Stimulated activated CD8-positive, alpha-beta memory T cell treated with anti-CD3 and anti-CD28 coated beads, Interleukin-7, amount 100 ng/mL, for 48 hours (primary cell): ENCODE measurements at places on chromosomes 5 and 9.

DNA sequence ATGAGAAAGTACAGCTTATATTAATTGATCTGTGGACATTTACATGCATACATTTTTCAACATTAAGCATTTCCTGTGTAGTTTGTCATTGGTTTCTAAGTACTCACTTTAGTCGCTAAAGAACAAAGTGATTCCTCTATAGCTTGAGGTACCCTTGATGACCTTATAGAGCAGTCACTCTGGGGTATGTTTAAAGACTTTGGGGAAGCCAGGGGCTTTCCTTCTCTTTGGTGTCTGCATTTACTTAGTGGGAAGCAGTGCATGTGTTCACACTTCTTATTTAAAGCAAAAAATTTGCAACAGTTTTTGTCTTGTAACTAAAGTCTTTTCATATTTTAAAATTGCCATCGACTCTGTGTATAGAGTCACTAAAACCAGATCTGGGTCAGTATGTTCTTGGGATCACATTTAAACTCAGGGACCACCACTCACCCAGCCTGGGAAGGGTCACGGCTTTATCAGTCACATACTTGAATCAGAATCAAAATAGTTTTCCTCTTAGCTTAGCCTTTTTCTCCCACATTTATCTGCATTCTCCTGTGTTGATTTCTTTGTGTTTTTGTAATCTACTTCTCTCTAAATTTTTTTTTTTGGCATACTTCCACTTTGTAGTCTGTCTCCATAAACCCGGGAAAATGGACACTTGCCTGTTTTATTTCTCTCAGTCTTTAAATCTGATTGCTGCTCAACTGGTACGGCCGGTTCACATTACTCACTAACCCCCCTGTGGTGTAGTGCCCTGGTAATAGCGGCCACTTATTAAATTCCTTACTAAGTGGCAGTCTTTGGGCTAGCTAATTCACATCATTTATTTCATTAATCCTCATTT lies 143.9 kb upstream of the FBN2 start:
- no peak for DNase-seq

DNA sequence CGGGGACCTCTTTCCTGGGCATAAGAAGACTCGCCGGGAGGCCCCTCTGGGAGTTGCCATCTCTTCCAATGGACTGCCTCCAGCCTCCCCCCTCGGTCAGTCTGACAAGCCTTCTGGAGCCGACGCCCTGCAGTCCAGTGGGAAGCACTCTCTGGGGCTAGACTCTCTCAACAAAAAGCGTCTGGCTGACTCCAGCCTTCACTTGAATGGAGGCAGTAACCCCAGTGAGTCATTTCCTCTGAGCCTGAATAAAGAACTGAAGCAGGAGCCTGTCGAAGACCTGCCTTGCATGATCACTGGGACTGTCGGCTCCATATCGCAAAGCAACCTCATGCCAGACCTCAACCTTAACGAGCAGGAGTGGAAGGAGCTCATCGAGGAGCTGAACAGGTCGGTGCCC lies 28.4 kb upstream of the LTC4S start:
- DNase-seq = no peak

DNA sequence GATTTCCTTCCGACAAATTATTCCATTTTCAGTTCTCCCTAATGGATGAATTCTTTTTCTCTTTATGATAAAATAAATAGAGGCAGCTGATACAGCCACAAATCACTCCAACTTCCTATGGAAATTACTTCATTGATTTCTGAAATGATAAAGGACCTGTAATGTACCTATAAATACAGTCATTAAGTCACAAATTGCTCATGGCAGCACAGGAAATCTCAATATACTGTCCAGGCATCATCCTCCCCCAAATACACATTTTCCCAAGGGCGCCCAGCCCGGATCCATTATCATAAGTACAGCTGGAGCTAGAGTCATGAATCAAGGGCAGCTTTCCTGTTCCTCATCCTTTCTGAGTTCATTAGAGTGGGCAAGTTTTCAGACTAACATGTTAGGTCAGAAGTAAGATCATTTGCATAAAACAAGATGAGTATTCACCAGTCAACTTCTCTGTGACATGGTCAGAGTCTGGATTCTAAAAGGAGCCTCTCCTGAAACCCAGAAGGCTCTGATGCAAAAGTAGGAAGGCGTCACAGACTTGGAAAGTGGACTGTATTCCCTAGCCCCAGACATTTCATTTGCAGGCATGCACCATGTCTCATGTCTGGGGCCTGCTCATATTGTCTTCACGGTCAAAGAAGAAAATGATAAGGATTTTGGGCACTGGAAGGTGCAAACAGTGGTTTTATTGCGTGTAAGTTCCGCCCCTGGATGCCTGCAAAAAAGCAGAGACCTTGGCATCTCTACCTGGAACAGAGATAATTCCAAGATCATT lies 383.2 kb downstream of the PLK2 start:
- DNase-seq = no peak

GRCh38 chr5:147415651-147416050 lies 94.2 kb downstream of the DPYSL3 start:
- no peak for DNase-seq

- DNase-seq = no peak
Observed at GRCh38 chr5:82839881-82840280, 237.3 kb downstream of the TMEM167A start.

DNA sequence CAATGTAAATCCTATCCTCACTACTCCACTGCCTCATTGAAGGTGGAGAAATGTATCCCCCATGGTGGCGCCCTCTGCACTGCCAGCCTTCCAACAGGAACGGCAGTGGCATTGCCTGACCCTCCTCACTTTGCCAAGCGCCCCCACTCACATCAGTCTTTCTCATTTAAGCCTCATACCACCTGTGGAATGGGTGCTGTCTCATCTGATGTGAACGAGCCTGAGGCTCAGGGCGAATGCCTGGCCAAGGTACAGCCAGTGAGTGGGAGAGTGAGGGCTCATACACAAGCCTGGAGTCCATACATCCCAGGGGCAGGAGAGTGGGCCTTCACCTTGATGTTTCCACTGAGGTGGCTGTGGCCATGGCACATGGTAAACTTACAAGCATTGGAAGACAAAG lies 10.3 kb downstream of the F2RL2 start:
- DNase-seq = no peak

- no peak for DNase-seq
Observed at GRCh38 chr5:173235499-173236394, 741 bp upstream of the NKX2-5 start.

- DNase-seq = no peak
Observed at GRCh38 chr5:154372661-154373060, 73.1 kb upstream of the SAP30L start.

GRCh38 chr5:54113060-54113459 lies 197.3 kb downstream of the ARL15 start:
- DNase-seq = no peak

DNA sequence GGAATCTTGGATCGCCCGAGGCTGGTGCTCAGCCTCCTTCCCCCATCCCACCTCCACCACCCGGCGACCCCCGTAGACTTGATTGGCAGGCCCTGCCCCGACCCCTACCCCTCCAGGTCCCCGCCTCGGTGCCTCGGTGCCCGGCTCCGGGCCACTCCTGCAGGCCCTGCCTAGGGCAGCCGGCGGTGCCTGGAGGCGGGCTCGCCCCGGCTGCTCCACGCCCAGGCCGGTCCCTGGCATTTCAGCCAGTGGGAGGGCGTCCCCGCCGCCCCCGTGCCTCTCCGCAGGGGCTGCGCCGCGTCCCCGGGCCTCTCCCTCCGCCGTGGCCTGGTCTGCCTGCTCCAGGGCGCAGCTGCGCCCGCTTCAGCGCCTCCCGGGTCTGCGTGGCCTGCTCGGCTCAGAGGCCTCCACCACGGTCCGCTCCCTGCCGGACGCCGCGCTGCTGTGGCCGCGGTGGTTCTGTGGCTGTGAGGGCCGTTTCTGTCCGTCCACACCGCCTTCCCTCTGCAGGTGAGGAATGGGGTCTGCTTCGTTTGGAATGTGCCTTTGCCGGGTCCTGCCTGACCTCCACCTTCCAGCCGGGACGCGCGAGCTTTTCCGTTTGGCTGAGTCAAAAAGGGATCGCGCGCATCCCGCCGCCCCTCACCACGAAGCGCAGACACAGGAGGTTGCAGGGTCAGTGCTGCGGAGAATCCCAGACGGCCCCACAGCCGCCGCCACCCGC lies 48.3 kb upstream of the IRX4 start:
- no peak for DNase-seq

DNA sequence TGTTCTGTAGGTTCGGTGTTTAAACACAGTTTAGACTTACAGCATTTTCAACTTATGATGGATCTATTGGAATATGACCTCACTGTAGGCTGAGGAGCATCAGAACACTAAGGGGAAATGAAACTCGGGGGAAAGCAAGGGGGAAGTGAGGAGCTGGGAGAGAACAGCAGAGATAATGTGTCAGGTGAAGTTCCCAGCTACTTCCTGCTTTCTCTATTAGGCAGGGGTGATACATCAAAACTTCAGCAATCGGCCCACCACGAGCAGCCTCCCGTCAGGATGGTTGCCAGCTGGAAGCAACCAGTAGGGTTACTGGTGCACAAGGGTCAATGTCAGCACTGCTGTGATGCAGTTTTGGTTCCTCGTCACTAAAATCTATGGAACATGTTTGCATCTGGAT lies 34.3 kb downstream of the FAT2 start:
- no peak for DNase-seq

GRCh38 chr9:72150661-72151060 lies 1.4 kb downstream of the GDA start:
- no peak for DNase-seq

DNA sequence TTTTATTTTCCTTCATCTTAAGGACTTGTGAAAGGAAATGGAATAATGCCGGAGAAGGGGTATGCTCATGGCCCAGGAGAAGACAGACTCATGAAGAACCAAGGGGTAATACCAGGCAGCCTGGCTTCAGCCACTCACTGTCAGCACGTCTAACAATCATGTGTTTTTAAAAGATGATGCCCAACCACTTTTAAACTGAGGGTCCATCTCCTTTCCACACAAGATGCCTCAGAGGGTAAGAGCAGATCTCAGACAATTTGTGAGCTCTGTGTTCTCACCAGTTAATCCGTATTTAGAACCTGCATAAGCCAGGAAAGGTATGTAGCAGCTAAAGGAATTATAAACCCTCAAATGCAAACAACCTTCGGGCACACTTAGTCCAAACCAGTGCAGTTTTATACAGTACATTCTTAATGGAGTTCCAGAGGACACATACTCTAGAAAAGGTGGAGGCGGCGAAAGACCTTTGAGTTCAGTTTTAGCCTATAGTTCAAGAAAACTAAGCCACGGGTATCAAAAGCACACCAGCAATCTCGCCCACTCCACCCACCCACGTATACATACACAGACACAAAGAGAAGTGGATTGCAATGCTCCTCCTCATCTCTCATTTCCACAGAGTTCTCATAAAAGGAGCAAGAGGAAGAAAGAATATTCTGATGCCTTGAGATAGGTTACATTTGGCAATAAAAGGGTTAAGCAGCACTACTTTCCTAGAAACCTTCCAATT lies 2.6 kb downstream of the DIAPH1 start:
- no peak for DNase-seq

- DNase-seq = no peak
Observed at GRCh38 chr5:44387406-44387805, 1.8 kb downstream of the FGF10 start.

GRCh38 chr5:97135868-97136267 lies 6.5 kb downstream of the LIX1 start:
- peak; percentile 4 for DNase-seq

- DNase-seq = no peak
Observed at GRCh38 chr5:98031496-98031895, 742.0 kb upstream of the RGMB start.

DNA sequence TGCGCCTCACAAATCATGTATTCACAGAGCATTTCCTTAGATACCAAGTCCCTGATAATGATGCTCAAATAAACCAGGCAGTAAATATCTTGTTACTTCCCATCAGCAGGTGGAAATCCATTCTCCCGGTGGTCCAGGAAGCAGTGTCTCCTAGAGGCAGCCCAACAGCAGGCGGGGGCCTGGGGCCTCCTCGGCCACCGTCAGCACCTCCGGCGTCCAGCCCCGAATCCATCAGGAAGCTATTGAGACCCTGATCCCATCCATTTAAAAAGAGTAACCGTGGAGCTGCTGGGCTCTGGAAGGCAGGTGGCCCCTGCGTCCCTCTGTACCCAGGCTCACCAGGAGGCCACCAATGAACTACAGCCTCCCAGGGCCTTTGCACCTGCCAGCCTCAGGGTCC lies 54.0 kb downstream of the VAV2 start:
- DNase-seq = no peak

- DNase-seq = no peak
Observed at GRCh38 chr5:79961716-79962574, 29.1 kb downstream of the MTX3 start.

DNA sequence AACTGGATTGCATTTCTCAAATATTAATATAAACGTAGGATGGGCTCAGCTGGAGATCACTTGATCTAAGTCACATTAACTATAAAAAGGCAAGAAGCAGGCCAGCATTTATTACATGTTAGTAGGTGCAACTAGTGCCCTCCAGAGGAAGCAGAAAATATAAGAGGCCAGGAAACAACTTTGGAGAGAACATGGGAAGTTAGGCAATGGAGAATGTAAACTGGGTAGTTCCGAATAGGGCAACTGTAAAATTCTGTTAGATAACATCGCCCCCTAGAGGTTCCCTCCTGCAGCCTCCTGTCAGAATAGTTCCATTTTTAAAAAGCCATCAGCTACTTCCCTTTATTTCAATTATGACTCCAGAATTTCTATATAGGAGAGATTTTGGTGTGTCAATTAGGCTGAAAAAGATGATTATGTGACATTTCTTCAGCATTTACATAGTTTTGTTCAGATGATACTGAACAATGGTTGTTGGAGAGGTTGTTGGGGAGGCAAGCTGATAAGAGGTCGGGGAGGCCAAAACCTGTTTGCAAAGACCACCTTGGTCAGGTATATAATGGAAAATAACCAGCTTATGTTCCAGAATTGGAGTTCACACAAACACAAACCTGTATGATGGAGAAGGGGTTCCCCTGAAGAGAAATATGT lies 22.4 kb downstream of the CCL28 start:
- no peak for DNase-seq

DNA sequence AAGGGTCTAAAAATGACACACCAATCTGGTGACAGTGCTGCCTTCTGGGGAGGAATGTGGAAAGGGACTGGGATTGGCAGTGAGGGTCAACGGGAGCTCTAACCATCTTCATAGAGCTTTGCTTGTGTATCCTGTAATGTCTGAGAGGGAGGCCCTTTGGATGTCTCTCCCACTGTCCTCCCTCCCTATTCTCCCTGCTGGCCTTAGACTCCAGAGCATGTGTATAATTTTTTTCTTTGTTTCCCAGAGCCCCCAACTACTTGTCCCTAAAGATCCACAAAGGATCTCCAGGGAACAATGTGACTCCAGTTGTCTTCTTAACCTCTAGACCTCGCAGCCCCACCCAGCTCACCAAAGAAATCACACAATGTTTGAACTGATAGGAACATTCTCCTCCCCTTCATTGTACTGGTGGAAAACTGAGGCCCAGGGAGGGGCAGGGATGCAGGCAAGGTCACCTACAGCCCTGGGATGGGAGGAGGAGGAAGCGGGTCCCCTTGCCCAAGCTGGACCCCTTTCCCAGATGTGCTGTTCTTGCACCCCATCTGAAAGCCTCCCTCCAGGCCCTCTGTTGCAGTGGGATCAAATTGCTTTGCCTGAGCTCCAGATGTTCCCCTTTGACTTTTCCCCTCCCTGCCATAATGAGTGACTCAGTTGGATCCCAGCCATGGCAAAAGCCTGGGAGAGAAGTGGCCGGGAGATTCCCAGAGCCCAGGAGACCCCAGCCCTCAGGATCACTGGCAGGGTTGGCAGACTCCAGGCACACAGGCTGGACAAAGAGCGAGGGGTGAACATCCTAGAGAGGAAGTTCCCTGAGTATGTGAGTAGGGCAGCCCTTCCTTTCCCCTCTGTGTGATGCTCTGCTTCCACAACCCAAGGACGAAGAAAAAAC lies 21.8 kb downstream of the SPARC start:
- no peak for DNase-seq

GRCh38 chr5:131224387-131225201 lies 39.3 kb upstream of the CDC42SE2 start:
- DNase-seq = no peak
